CD4-positive, alpha-beta T cell treated with Interleukin-6 at 100 ng/mL for 8 hours (primary cell): ENCODE measurements at places on chromosomes 1 and 21.

GRCh38 chr1:156436141-156437036 is 64.2 kb downstream of the MEF2D start:
- no peak for DNase-seq

- DNase-seq = no peak
Measured at GRCh38 chr1:71390518-71390917, 309.7 kb upstream of the ZRANB2 start.

- DNase-seq = no peak
Measured at GRCh38 chr1:8477983-8478362, 160.1 kb downstream of the SLC45A1 start.

DNA sequence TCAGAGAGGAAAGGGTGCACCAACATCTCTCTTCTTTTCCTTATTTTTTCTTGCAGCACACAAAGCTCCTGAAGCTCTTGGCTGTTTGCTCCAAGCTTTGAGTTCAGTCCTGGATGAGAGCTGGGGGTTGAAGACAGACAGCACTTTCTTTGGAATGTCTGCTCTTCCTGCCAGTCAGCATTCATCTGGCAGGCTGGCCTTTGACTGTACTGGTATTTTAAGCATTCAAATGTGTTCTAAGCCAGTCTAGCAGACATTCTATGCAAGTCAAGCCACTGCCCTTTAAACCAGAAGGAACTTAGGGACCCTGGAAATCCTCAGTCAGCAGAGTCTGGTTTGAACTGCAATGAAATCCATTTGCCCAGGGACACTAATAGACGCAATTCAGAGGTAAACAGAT is 45.0 kb downstream of the XCL1 start:
- no peak for DNase-seq

DNA sequence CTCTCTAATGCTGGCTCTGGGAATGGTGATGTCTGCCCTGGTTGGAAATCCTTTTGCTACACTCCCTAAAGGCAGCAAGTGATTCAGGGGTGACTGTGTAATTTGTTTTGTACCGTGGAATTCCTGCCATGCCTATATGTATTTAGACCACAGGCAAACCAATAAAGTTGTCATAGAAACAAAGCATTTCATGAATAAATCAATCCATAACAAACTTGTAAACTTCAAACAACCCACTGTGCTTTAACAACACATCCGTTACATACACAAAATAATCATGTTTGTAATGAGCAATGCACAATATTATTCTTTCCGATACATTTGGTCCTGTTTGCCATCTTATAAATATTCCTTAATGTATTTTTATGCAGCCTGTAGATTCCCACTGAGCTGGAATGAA is 330.3 kb upstream of the SNX7 start:
- no peak for DNase-seq

DNA sequence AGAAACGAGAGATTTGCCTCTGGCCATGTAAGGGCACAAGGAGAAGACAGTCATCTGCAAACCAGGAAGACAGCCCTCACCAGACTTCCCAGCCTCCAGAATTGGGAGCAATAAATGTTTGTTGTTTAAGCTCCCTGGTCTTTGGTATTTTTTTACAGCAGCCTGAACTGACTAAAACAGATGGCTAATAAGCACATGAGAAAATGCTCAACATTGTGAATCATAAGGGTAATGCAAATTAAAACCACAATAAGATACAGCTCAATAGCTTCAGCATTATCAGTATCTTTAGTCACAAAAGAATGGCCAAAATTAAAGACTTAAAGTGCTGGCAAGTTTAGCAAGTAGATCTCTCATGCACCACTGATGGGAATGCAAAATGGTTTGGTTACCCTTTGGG is 11.7 kb downstream of the UBE2G2 start:
- no peak for DNase-seq

GRCh38 chr21:38386967-38387366 is 111.3 kb downstream of the ERG start:
- DNase-seq = no peak

DNA sequence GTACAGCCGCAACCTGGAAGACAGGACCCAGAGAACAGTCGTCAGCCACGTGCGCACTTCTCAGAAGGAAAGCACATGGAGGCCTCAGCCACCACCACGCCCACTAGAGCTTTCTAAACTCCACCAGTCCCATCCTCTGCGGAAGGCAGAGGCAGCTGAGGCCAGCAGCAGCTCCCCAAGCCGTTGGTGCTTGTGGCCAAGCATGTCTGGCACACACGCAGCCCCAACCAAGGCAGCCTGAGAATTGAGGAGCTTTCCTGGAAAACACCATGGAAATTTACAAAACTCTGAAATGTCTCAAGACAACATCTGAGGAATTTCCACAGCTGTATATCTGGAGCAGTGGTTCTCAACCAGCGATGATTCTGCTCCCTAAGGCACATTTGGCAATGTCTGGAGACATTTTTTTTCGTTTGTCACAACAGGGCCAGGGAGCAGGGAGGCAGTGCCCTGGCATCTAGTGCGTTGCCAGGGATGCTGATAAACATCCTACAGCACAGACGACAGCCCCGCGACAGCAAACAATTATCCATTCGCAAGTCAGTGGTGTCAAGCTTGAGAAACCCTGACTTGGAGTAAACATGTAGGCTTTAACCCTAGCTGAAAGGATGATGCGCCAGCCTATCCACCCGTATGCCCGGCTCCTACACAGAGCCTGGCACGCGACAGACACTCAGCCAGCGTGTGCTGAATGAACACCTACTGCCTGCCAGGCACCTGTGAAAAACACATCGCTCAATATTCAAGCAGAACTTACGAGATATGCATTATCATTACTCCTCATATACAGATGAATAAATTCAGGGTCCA is 24.7 kb downstream of the NPHP4 start:
- DNase-seq = no peak

GRCh38 chr1:40650075-40650474 is 15.4 kb downstream of the RIMS3 start:
- no peak for DNase-seq

- no peak for DNase-seq
Measured at GRCh38 chr1:30041741-30042437, 681.5 kb downstream of the MATN1 start.

DNA sequence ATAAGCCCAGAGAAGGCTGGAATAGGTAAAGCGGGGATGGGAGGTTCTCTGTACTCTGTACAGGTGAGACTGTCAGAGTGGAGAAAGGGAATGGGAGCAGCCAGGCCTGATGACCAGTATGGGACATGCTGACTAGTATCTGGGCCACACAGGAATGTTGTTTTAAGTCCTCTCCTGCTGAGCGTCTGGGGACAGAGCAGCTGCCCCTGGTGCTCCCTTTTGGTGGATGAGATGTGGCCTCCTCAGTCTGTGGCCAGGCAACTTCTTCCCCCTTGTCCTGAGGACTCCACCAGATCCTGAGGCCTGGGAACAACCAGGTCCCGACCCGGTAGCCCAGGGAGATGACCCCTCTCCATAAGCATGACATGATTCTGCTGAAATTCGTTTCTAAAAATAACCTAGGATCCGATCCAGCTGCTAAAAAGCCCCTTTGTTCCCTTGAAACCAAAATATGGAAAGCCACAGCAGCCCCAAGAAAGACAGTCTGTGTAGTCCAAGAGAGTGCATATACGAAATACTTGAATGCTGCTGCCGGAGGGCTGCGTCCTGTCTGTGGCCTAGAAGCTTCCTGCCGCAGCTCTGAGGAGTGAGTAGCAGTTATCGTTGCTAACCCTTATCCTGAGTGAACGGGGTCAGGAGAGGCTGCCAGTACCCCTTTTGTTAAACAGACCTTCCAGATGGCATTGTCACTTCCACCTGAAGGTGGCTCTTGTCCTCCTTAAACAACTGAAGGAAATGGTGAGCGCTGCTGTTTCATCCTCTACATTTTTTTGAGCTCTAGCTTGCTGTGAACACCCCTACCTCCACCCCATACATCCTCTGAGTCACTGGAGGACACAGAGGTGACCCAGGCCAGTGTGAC is 47.1 kb downstream of the ATP2B4 start:
- peak; percentile 83 for DNase-seq

- DNase-seq = no peak
Measured at GRCh38 chr1:188822248-188822647, 1655.4 kb downstream of the BRINP3 start.

DNA sequence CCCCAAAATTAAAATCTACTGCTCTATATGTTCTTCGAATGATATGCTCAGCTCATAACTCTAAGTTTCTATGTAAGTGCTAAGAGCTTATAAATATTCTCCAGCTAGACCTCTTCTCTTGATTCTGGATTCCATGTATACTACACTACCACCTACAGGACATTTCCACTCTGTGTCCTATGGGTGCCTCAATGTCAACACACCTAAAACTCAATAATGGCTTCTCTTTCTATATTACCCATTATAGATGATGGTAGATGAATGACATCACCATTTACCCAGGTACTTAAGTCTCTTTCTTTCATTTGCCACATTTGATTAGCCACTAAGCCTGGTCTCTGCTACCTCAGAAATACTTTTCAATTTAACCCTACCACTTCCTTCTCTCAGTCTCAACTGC is 41.3 kb downstream of the TBX19 start:
- no peak for DNase-seq

DNA sequence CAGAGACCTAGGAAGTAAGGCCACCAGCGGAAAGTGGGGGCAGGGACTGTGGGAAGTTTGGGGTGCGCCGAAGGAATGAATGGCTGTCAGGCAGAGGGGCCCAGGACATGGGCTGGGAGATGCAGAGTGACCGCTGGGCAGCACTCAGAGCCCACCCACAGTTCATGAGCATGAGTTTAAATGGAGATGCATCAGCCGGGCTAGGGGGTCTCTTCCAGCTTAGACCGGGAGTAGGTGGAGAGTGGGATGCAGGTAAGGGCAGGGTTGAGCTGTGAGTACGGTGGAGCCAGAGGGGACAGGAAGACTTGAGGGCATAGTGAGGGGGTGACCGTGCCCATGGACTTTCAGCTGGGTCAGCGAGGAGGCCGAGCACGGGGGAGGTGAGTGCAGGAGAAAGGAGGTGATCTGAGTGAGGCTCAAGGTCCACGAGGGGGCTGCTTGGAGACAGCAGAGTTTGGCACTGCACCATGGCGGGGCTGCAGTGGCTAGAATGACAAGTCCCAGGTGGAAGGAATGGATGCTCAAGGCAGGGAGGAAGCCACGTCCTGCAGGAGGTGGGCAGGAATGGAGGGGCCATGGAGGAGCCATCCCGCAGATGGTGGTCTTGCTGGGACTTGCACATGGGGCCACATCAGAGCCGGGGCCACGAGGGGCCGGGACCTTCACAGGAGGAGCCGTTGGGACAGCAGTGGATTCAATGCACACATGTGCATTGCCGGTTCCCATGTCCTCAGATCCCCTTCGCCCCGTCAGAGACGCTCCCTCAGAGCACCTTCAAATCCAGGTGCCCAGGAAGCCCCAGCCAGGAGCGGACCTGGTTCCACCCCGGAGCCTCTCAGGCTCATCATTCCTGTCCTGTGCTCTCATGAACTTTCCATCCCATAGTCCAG is 34.9 kb downstream of the UBASH3A start:
- DNase-seq = no peak

DNA sequence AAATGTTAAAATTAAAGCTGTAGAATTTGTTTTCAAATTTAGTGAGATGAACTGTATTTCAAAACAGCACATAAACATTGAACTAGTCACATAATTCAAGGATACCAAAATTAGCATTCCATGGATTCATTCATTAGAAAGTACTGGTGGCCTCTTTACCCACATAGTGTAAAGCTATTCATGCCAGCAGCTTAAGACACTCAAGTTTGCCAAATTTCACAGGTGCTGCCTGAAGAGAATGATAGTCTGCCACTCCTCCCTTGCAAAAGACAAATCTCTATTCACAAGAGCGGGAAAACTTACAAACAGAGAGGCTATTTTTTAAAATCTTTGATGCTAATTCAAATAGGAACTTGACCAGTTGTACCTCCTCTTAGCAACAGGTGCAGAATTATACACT is 337.0 kb downstream of the BRINP3 start:
- no peak for DNase-seq

DNA sequence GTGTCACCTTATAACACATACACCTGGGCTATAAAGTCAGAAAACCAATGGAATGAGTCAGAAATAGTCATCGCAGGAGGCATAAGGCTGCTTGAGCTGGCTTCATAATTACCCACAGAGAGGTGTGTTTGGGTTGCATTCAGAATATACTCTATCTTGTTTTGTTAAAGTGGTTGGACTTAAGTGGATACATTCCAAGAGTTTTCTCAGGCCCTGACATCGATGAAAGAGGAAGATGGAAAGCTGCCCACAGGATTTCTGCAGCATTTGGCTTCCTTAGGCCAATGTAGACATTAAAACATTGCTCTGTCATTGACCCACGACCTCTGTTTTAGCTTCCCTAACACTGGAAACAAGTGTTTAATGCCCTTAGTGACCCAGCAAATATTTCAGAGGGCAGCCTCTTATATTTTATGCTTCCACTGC is 18.6 kb upstream of the BCL10 start:
- DNase-seq = no peak

- DNase-seq = no peak
Measured at GRCh38 chr1:221916176-221916575, 174.3 kb upstream of the DUSP10 start.

DNA sequence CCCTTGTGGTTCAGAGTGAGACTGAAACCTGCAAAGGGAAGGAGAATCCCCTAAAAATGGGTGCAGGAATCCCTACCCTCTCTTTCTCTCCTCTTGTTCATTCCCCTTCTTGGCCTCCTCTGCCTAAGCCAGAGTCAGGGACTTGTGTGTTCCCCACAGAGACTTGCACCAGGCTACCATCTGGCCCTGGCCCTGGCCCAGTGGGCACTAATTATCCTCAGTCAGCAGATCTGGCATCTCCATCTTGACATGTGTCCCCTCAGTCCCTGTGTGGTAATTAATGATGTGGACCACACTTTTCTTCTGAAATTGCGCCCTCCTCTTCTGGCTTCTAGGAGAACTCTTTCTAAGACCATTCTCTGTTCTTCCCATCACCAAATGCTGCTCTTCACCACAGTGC is 354.4 kb downstream of the SETD4 start:
- DNase-seq = no peak

GRCh38 chr1:40876436-40876761 is 14.2 kb upstream of the CITED4 start:
- DNase-seq = no peak

DNA sequence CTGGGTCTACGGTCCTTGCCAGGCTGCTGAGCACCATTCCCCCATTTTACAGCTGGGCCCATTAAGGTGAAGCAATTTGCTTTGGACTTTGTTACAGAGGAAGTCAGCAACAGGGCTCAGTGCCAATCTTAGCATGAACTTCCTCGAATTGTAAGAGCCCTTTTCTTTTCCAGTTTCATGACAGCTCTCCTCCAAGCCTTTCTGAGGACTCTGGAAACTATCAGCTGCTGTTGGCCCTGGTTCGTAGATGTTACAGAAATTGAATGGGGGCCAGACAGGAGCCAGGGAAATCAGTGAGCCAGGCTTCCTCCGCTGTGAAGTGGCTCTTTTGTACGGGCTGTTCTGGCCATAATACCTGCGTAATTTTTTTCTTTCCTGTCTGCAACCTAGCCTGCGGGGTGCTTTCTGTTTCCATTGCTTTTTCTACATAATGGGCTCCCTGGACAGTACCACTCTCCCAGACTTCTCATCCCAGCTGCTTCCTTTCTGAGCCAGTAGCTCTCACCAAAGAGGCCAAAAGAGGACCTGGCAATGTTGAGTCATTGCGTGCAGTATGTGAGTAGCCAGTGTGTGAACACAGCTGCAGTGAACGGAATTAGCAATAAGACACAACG is 386.3 kb downstream of the DISC1 start:
- no peak for DNase-seq
